Activated T-helper 1 cell treated with Interleukin-2 at 50 U/mL for 16 hours (primary cell): ENCODE measurements at places on chromosomes 13 and 19.

DNA sequence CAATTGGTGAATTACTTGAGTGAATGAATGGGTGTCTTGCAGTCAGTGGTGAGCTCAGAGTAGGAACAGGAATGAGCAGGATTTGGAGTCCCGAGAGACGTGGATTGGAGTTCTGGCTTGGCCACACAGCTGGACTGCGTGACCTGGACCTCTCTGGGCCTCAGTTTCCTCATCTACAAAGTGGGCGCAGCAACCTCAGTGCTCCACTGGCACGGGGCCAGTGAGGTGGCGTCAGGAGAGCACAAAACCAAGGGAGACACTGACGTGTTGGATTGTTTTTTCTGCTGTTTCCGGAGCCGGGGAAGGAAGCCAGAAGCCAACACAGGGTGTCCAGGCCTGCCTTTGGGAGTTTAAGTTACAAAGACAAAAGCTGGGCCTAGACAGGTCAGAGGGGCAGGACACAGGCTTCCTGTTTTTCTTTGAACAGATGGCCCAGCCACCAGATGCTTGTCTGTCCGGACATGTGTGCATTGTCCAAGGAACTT, 6.5 kb upstream of the DOCK6 start:
- no peak for DNase-seq

- DNase-seq: no peak
Measured at GRCh38 chr19:48842789-48843162, 6.5 kb upstream of the HSD17B14 start.

GRCh38 chr13:113192279-113192678, 16.2 kb downstream of the PCID2 start:
- DNase-seq: no peak

DNA sequence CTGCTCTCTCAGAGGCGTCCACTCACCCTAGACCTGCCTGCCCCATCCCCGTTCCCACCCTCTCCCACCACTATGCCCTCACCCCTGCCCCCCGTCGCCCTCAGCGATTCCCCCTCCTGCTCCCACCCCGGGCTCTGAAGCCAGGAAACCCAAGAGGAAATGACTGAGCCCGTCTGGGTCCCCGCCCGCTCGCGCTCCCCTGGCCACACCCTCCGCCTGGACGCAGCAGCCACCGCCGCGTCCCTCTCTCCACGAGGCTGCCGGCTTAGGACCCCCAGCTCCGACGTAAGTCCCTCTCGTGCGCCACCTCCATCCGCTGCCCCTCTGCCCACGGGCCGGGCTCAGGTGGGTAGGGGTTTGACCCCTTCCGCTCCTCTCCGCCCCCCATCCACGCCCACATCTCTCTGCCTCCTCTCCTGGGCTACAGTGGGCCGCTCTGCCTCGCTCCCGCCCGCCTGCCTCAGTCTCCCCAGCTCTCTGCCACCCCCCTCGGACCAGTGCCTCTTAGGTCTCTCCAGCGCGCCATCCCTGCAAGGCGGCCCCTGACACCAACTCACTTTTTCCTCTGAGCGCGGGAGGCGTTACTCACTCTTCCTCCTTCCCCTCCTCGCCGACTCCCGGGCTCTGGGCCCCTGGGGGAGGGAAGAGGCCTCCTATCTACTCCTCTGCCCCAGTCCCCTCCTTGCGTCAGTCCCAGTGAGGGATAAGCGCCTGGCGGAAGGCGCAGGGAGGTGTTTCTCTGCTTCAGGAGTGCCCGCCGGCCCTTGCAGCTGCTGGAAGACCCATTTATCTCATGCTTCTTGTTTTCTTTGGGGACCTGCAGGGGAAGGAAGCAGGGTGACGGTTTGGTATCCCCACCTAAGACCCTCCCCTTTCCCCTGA, at the start of gene FXYD5:
Gene FXYD5, plus strand, starts transcription at position 211 of the 882 bp plus-strand sequence. CDS start 816 bp downstream, outside the sequence.
- DNase-seq: peak; percentile 58

GRCh38 chr13:62920159-62920558, 1504.5 kb upstream of the PCDH20 start:
- no peak for DNase-seq

GRCh38 chr13:69274231-69274630, 833.4 kb upstream of the ATXN8OS start:
- DNase-seq: no peak

- no peak for DNase-seq
Measured at GRCh38 chr13:110869805-110870706, 44.8 kb downstream of the ANKRD10 start.

- DNase-seq: peak; percentile 58
Measured at GRCh38 chr19:45406226-45407090, at the start of gene POLR1G. POLR1G (plus strand) TSS chr19:45406644; CDS start chr19:45406697, 53 bp downstream.

GRCh38 chr19:2589441-2589840, 113.1 kb downstream of the GNG7 start:
- DNase-seq: no peak

GRCh38 chr13:39612023-39612637, 9.1 kb upstream of the LHFPL6 start:
- DNase-seq: no peak

DNA sequence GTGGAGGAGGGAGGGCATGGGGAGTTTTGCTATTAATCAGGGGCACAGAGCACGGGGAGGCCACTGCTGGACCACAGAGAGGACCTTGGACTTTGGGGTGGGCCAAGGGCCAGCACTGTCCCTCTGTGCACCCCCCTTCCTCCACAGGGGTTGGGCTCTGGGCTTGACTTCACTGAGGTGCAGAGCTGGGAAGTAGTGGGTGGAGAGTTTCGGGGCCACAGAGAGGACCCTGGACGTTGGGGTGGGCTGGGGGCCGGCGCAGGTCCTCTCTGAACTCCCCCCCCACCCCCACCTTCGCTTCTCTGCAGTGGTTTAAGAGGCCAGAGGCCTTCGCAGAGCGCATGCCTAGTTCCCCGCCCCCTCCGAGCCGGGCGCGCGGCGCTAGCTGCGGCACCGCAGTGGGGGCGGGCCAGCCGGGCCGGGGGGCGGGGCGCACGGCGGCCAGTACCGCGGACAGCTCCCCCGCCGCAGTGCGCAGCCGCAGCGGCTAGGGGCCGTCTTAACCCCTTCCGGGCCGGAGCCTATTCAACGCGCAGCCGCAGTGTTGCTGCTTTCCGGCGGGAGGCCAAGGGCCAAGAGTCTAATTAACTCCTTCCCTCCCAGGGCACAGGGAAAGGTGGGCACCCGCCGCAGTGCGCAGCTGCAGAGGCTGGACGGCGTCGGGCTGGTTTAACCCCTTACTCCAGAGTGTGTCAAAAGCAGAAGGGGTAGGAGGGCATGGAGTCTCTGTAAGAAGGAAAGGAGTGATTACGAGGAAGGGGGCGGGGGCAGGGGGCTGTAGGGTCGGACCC, 3.7 kb downstream of the KCNC3 start:
- peak; percentile 53 for DNase-seq
